ENCODE measurements at places on chromosomes 2 and 18.
A peak's percentile ranks its signal among the peaks of the same experiment; 100 is the strongest.

DNA sequence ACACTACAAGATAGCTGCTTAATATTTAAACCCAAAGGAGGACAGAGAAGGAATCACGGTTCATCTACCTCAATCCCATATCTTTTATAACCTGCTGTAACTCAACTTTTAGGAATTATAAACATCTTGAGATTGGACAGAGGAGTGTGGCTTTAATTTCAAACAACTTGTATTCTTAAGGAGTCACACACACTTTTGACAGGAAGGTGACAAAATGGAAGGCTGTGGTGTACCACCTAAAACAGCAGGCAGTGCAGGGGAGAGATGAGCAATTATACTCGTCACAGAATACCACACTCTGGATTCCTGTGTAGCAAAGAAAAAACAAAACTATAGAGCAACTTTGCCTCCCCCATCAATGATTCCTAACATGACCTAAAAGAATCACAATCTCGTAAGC is 194.8 kb downstream of the ZEB2 start:
- DNase-seq: peak; percentile 89

- DNase-seq: no peak
Measured at GRCh38 chr18:79447703-79448367, 52.1 kb downstream of the NFATC1 start.

DNA sequence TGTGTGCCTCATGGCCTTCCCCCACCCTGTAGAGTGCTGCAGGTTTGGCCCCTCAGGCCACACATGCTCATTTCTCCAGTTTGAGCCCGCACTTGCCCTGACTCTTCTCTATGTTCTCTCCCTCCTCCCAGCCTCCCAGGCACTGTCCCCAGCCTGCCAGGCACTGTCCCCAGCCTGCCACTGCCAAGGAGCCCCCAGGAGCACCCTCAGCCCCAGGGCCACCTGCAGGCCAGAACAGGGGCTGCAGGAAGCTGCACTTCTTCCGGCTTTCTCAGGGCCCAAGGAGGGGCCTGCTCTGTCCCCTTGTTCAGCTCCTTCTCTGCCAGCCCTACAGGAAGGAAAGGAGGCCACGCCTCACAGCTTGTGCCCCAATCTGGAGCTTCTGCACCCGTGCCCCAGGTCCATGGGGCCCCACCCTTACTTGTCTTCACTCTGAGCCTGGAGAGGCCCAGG is 31.6 kb downstream of the CYP26B1 start:
- DNase-seq: no peak

GRCh38 chr2:23628926-23629771 is 244.2 kb downstream of the KLHL29 start:
- no peak for DNase-seq

GRCh38 chr2:216492597-216493333 is 5.9 kb upstream of the RPL37A start:
- no peak for DNase-seq

GRCh38 chr2:169265591-169265990 is 96.7 kb downstream of the LRP2 start:
- DNase-seq: no peak

- peak; percentile 58 for DNase-seq
Measured at GRCh38 chr2:38462121-38462661, 85.1 kb upstream of the ATL2 start.

DNA sequence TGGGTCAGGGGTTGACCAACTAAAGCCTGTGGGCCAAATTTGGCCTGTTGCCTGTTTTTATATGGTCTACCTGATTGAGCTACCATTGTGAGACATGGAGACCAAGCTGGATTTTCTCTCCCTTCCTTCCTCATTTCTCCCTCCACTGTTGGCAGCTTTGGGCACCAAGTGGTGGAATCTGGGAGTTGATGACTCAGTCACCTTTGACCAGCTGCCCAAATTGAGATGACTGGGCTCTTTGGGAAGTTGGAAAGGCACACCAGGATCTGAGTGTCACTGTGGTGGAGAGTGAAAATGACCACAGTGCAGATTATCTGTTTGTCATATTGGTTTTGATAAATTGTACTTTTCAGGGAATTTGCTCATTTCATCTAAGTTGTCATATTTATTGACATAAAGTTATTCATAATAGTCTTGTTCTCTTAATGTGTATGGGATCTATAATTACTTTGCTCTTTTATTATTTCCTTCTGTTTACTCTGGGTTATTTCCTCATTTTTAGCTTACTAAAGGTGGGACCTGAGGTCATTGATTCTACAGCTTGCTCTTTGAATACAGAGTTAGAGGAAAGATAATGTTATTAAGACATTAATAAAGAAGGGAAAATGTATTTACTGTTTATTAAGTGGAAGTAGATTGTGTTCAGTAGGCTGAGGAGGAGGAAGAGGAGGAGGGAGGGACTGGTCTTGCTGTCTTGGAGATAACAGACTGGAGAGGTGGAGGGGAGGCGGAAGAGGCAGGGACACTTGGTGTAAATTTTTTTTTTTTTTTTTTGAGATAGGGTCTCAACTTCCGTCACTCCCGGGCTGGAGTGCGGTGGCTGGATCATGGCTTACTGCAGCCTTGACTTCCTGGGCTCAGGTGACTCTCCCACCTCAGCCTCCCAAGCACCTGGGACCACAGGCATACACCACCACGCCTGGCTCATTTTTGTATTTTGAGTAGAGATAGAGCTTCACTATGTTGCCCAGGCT is 31.8 kb downstream of the AGFG1 start:
- DNase-seq: no peak

GRCh38 chr2:29114946-29115609 is at the start of gene CLIP4:
CLIP4 (plus strand) TSS chr2:29115415; CDS start chr2:29121389, 5,974 bp downstream.
- DNase-seq: peak; percentile 44

GRCh38 chr2:148022351-148022750 is 1.5 kb downstream of the MBD5 start:
- DNase-seq: no peak

DNA sequence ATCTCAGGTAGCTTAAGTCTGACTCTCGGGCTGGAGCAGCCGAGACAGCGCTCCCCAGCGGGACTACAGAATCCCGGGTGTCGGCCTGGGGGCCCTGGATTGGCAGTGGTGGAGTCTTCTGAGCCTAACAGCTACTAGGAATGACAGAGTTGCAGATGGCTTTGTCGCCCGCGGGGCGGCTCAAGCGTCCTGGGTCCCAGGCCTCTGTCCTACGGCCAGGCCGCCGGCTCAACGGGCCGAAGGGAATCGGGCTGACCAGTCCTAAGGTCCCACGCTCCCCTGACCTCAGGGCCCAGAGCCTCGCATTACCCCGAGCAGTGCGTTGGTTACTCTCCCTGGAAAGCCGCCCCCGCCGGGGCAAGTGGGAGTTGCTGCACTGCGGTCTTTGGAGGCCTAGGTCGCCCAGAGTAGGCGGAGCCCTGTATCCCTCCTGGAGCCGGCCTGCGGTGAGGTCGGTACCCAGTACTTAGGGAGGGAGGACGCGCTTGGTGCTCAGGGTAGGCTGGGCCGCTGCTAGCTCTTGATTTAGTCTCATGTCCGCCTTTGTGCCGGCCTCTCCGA is 8.8 kb downstream of the SIX2 start:
- DNase-seq: no peak

DNA sequence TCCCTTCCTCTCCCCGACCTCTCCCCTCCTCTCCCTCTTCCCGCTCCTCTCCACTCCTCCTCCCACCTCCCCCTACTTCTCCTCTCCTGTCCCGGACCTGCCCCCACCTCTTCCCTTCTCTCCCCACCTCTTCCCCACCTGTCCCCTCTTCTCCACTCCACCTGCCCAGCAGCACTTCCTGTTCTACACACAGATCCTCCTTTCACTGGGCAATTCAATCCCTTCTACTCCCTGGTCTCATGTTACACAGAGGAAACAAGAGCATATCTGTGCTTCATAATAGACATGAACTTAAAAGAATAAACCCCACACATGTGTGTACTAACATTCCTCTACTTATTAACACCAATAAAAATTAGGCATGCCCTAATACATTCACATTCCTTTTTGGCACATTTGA is 34.8 kb downstream of the TIMM21 start:
- no peak for DNase-seq

- DNase-seq: no peak
Measured at GRCh38 chr2:146986161-146986560, 858.7 kb upstream of the ACVR2A start.

DNA sequence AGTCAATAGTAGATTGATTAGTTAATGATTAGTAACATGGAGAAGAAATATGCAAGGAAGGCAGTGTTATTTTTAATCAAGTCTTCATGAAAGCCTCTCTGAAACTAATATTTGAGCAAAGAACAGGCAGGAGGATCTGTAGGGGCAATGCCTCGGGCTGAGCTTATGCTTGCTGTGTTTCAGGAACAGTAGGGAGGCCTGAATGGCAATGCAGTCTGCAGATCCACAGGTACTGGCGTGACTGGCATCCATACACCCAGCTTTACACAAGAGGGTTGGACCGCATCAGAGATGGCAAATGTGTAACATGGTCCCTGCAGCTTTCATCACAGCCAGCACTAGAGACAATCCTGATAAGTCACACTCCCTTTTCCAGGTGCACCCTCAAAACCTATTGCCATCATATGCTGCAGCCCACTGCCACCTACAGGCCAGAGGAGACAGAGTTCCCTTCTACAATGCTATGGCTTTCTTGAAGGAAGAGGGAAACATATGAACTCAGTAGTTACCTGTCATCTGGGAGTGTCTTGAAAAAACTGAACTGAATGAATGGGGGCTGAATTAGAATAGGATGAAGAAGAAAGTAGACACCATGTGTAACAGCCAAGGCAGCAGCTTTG is 582.4 kb upstream of the RAB6C start:
- peak; percentile 16 for DNase-seq

DNA sequence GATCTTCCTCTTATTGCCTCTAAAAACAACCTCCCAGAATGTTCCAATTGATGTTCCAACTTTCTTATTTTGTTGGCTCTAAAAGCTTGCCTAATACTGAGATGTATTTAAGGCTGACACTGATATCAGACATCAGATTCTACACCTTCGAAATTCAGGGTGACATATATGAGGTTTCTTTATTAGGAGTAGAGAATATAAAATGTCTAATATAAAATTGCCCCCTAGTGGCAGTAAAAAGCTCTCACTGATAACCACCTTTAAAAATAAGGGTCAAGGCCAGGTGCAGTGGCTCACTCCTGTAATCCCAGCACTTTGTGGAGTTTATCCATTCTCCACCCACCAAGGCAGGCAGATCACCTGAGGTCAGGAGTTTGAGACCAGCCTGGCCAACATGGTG is 789.7 kb upstream of the SLC39A10 start:
- peak; percentile 13 for DNase-seq
